Glutamatergic neuron (in vitro differentiated cells): ENCODE measurements at places on chromosomes 6 and 20.

DNA sequence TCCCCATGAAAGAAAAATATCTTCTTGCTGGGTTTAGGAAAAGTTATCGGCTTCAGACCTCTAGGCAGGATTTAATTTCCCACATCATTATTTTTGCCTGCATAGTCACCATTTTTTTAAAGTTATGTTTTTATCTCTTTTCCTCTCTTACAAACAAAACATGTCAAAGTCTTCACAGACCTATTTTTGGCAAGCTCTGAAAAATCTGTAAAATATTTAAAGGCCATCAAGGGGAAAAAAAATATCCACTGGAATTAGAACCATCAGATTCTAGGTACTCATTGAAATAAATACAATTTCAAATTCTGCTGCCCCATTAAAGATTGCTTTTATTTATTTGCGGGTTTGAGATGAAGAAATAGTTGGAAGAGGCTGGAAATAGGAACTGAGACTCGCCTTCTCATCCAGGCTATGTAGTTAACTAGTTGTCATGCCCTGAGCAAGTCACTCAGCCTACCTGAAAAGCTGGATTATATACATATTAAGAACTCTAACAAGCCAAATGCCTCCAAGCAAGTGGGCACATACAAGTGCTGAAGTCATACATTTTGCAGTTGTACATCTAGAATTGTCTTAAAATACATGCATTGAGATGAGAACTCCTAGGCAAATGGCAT, 101.7 kb upstream of the SASH1 start:
- no peak overlapping the region for H3K27ac ChIP-seq
- DNase-seq, result no peak
- H3K4me3 ChIP-seq, result no peak overlapping the region
- H3K4me1 ChIP-seq, result peaks cover 6% of the 10 kb centered on the region

GRCh38 chr6:142985281-142985680, 40.3 kb upstream of the HIVEP2 start:
- H3K4me3 ChIP-seq, result no peak overlapping the region
- no peak for DNase-seq
- H3K4me1 ChIP-seq, result no peaks in the 10 kb centered on the region
- no peaks in the 10 kb centered on the region for H3K27me3 ChIP-seq
- H3K27ac ChIP-seq, result no peak overlapping the region
- H3K36me3 ChIP-seq, result no peaks in the 10 kb centered on the region

DNA sequence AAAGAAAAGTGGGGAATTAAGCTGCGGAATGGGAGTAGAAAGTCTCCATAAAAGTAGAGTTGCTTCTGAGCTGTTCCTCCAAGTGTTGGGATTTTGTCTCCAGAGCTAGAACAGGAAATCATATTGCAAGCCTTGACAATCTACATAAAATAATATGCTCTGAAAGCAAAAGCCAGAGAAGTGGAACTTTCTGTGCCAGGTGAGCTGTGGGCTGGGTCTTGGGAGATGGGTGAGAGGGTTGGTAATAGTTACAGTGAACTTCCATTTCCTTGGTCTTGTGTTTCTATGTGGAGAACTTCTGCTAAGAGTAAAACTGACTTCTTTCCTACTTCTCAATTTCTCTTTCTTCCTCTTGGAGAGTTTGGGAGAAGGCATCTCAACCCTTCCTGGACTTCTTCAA, 6.3 kb upstream of the HMGN4 start:
- DNase-seq, result no peak
- H3K4me3 ChIP-seq, result no peak overlapping the region

DNA sequence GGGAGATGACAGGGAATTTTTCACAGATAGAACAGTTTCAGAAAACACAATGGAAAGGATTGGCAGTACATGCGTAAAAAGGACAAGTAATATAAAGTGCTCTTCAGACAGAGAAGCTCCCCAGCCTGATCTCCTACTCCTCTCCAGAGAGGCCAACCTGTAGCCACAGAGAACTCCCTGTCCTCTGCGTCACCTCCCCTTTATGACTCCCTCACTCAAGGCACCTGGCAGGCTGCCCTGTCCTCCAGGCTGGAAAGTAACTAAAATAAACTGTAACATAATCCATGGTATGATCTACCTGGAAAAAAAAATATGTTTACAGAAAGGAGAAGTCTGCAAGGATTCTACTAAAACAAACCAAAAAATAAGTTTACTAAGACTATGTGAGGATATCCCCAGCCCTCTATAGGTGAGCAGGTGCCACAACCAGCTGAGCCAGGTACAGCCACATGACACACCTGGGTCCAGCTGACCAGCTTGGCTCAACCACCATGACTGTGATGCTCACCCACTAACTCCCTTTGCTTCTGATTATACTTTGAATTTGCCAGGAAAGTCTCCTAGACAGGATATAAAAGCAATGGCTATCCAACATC, 29.2 kb downstream of the MBOAT1 start:
- no peaks in the 10 kb centered on the region for H3K4me1 ChIP-seq
- H3K27me3 ChIP-seq, result no peaks in the 10 kb centered on the region
- H3K4me3 ChIP-seq, result no peak overlapping the region
- no peak for DNase-seq
